ENCODE measurements at places on chromosomes 6 and 20. TPM values are rescaled to one million over a fixed set of nuclear protein-coding genes. Genes with fewer than 3 reads are reported as not detected.

PTCRA gene
- total RNA-seq, result not detected

OR2J3 gene
- not detected for total RNA-seq

TNFRSF6B gene
- total RNA-seq, result 0.86 TPM

C6orf15 gene
- total RNA-seq, result not detected

C6orf52 gene
- 2.3 TPM for total RNA-seq

PCED1A gene
- 30.8 TPM for total RNA-seq

- no peaks in the 10 kb centered on the region for H3K27me3 ChIP-seq
- DNase-seq, result no peak
- no peaks in the 10 kb centered on the region for H3K36me3 ChIP-seq
- H3K4me3 ChIP-seq, result no peak overlapping the region
These were observed 630.8 kb downstream of the PHF3 start for GRCh38 chr6:64266351-64266821.

GRCh38 chr20:3757268-3757667 is 10.3 kb downstream of the ADISSP start:
- H3K36me3 ChIP-seq, result peaks cover 37% of the 10 kb centered on the region
- no peak overlapping the region for H3K4me3 ChIP-seq
- no peaks in the 10 kb centered on the region for H3K27me3 ChIP-seq
- DNase-seq, result no peak

DNA sequence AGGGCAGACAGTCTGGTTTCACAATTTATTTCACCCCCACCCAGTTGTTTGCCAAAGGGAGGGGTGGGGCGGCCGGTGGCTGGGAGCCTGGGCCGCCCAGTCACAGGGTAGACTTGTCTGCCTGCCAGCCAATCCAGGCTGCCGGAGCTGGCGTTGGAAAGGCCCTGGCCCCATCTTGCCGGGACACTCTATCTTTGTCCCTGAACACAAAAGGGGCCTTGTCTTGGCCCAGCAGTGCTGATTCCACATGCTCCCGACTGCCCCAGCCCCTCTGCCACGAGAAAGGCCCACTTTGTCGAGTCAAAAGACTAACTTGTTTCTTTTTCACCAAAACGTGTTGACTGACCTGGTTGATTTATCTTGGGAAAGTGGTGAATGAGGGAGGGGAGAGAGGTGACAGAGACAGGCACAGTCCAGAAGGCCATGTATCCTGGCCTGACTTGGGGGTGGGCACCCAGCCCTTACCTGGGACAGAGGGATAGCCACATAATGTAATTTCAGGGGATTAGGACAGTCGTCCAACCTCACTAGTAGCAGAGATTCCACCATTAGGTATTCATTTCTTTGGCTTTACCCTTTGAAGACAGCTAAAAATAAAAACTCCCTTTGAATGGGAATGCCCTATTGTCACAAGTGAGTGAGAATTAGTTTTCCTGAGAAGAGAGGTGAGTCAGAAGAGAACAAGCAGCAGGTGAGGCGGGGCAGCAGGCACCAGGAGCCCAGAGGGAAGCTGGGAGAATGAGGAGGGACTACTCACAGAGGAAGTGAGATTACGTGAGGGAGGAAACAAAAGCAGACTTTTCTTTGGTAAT is 67.0 kb upstream of the SIRPA start:
- no peak for DNase-seq
- H3K27ac ChIP-seq, result no peak overlapping the region
- H3K4me3 ChIP-seq, result no peak overlapping the region
- H3K4me1 ChIP-seq, result no peaks in the 10 kb centered on the region

DNA sequence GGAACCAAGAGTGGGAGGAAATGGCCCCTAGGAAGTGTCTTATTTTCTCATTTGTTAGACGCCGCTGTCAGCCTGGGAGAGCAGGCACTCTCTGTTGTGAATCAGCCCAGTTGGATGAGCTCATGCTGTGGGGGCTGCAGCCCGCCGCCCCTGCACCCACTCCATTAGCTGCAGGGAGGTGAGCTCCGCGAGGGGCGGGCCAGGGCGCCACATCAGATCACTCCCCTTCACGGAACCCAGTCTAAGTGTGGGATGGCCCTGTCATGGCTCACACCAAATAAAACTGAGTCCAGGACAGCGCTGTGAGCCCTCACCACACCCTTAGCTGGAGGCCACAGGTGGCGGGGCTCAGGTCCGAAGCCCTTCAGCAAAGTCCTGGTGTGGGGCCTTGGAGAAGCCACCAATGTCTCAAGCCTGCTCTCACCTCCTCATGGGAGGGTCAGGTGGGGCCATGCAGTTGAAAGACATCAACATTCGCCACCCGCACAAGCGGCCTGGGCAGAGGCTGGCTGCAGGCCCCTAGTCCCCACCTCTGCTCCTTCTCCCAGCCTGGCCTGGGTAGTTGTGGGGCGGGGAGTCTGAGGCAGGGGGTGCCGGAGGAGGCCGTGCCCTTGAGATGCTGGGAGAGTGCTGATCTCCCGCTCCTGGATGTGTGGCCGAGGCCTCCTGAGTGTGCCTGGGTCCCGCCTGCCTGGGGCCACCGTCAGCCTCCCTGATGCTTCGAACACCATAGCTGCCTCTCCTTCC is 66.2 kb upstream of the SLCO4A1 start:
- peaks cover 3% of the 10 kb centered on the region for H3K36me3 ChIP-seq
- no peak overlapping the region for H3K4me3 ChIP-seq
- no peak overlapping the region for H3K27ac ChIP-seq
- no peak for DNase-seq
- H3K4me1 ChIP-seq, result no peaks in the 10 kb centered on the region

GRCh38 chr6:39753725-39754045 is 28.5 kb upstream of the KIF6 start:
- no peaks in the 10 kb centered on the region for H3K4me1 ChIP-seq
- no peak overlapping the region for H3K27ac ChIP-seq
- no peak overlapping the region for H3K4me3 ChIP-seq
- no peaks in the 10 kb centered on the region for H3K27me3 ChIP-seq
- DNase-seq, result no peak
- H3K36me3 ChIP-seq, result no peaks in the 10 kb centered on the region

DNA sequence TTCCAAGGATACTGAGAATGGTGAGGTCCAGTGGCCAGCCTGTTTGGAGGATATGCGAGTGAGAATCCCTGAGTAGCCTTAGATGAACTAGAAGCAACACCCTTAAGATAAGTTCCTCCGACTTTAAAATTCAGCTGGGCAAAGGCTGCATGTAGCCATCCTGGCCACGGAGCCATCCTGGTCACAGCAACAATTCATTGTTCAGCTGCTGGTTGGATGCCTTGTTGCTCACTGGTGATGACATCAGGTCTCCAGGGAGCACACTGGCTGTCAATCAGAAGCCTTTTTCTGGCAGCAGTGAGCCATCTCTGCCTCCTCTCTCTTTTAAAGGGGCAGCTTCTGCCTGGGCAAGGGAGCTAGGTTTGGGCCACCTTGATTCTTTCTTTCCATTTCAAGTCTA is 22.4 kb upstream of the RIMS4 start:
- H3K27me3 ChIP-seq, result no peaks in the 10 kb centered on the region
- H3K27ac ChIP-seq, result no peak overlapping the region
- DNase-seq, result peak; percentile 39
- H3K4me3 ChIP-seq, result no peak overlapping the region

DNA sequence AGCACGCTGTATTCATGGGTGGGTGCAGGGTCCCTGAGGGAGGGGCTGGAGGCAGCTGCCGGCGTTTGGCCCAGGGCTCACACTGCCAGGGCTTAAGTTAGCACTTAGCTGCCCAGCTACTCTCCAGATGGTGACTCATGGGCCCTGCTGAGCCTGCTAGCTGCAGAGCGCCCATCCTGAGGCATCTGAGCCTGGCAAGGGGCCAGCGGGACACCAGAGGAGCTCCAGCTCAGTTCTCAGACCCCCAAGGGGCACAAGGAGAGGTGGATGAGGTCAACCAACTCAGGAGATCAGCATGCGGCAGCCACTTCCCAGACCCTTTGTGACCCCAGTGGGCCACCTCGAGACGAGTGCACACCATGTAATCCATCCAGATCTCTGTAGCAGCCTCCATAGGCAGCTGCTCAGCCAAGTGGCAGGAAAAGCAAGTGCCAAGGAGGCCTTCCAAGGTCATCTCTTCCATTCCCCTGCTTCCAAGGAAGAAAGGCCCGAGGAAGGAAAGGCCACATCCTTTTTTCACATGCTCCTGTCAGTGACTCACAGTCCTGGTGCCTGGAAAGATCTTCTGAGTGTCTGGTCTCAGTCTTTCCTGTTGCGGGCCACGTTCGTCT is 35.3 kb downstream of the FOXP4 start:
- no peak for DNase-seq
- H3K27me3 ChIP-seq, result no peaks in the 10 kb centered on the region
- H3K4me3 ChIP-seq, result no peak overlapping the region
- H3K27ac ChIP-seq, result no peak overlapping the region
- H3K36me3 ChIP-seq, result peaks cover 6% of the 10 kb centered on the region

DNA sequence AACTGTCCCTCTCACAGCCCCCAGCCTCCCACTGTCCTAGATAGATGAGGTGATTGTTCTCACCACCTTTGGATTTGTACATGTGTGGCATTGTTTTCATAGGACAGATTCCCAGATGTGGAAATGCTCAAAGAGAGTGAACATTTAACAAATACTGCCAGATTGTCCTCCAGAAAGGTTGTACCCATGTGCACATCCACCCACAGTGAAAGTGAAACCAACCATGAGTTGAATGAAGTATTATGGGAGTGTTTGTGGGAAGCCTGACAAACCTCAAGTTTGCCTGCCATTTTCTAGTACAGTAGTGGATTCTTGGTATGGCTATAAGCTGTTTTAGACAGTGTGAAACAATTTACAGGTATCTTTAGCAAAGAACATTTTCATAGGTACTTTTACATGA is 42.7 kb downstream of the ANKRD6 start:
- no peaks in the 10 kb centered on the region for H3K4me1 ChIP-seq
- no peak for DNase-seq
- no peak overlapping the region for H3K27ac ChIP-seq
- H3K27me3 ChIP-seq, result no peaks in the 10 kb centered on the region

DNA sequence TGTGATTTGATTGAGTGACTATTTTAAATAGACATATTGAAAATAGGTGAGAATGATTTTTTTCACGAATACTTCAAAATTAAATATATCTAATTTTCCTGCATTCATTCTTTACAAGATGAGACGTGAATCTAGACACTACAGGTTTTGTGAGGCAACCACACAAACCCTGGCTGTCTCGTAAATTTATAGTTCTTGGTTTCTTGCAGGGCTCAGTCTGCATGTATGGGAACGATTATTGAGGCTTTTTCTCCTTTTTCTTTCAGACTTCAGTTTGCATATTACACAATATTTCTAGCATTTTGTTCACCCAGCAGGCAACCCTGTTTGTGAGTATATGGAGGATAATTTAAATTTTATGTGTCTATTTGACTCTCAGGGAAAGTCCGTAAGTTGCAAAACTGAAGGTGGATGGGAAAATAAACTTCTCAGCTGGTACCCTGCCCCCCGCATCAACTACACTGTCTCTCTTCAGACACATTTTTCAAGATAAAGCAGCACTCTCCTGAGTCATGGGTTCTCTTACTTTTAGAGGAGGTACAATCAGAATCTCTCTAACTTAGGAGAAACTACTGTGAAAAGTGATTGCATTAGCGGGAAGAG is 1349.3 kb downstream of the GRIK2 start:
- H3K27ac ChIP-seq, result no peak overlapping the region
- H3K36me3 ChIP-seq, result no peaks in the 10 kb centered on the region
- no peak overlapping the region for H3K4me3 ChIP-seq
- H3K4me1 ChIP-seq, result peaks cover 3% of the 10 kb centered on the region
- DNase-seq, result no peak
- H3K27me3 ChIP-seq, result no peaks in the 10 kb centered on the region

- no peak for DNase-seq
- H3K4me3 ChIP-seq, result no peak overlapping the region
- H3K4me1 ChIP-seq, result no peaks in the 10 kb centered on the region
- H3K27ac ChIP-seq, result no peak overlapping the region
These were observed 264.6 kb upstream of the MAN1A1 start for GRCh38 chr6:119614138-119614537.

DNA sequence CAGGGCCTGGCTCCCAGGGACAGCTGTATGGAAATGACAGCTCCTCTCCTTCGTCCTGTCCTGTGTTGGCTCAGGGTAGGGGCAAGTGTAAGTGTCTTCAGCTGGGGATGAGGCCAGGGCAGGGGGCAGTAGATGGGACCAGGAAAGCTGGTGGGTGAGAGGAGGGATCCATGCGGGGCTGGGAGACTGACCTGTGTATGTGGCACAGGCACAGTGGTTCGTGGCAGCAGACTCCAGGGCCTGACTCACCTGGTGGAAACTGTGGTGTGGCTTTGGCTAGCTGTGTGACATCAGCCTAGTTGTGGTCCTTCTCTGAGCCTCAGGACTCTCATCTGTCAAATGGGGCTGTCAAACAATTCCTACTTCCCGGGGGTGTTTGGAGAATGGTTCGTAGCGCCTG is 13.7 kb upstream of the SCRT2 start:
- no peaks in the 10 kb centered on the region for H3K36me3 ChIP-seq
- H3K27ac ChIP-seq, result no peak overlapping the region
- no peaks in the 10 kb centered on the region for H3K4me1 ChIP-seq
- no peak overlapping the region for H3K4me3 ChIP-seq
- H3K27me3 ChIP-seq, result no peaks in the 10 kb centered on the region
- no peak for DNase-seq

DNA sequence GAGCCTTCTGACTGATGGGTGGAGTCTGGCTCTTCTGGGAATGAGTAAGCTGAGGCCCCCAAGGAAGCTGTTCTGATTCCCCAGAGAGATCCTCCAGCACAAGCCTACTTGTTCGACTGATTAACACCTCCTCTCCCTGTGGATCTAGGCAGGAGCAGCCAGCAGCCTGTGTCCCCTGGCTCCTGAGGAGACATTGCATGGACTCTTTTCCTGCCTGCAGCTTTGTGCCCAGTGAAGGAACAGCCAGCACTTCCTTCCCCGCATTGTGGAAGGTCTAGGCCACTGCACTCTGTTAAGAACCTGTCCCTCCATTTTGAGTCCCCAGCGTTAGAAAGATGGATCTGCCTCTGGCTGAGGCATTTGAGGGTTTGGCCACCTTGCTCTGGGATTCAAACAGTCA is 29.1 kb downstream of the LRFN2 start:
- H3K4me3 ChIP-seq, result no peak overlapping the region
- no peaks in the 10 kb centered on the region for H3K36me3 ChIP-seq
- no peak for DNase-seq
- no peak overlapping the region for H3K27ac ChIP-seq
- peaks cover 5% of the 10 kb centered on the region for H3K4me1 ChIP-seq

- no peak overlapping the region for H3K27ac ChIP-seq
- peaks cover 65% of the 10 kb centered on the region for H3K36me3 ChIP-seq
- no peaks in the 10 kb centered on the region for H3K27me3 ChIP-seq
These were observed 29.7 kb upstream of the TMEM217 start for GRCh38 chr6:37287519-37288157.
